ENCODE measurements at places on chromosomes 1 and 21.

DNA sequence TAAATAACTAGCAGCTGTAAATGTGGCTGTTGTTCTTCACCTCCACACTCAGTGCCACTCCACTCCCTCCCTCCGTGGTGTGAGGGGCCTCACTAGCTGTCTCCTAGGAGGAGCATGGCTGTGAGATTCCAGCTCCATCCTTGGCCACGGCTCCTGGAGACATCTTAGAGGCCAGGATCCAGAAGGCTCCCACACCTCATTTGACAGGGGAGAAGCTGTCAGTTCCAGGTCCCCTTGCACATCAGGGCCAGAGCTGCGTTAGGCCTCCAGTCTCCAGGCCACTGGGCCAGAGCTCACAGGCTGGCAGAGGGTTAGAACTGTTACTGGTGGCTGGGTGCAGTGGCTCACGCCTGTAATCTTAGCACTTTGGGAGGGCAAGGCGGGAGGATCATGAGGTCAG lies 15.0 kb downstream of the PCSK9 start:
- DNase-seq = no peak

- DNase-seq = no peak
These were observed 4.5 kb upstream of the ERVH48-1 start for GRCh38 chr21:42929969-42930368.

- no peak for DNase-seq
These were observed 1.2 kb upstream of the KIRREL1 start for GRCh38 chr1:157992031-157992832.

- no peak for DNase-seq
These were observed 64.4 kb downstream of the EBNA1BP2 start for GRCh38 chr1:43107664-43108063.

Measured in effector CD4-positive, alpha-beta T cell (primary cell).